ENCODE measurements at places on chromosomes 11 and 22. TPM values are rescaled to one million over a fixed set of nuclear protein-coding genes. Genes with fewer than 3 reads are reported as not detected.
A peak's percentile ranks its signal among the peaks of the same experiment; 100 is the strongest.

Gene NPTXR
- total RNA-seq: 4.6 TPM

Gene DCUN1D5
- 16.1 TPM for total RNA-seq

Gene MS4A18
- total RNA-seq: not detected

Gene KRTAP5-10
- not detected for total RNA-seq

Gene VPREB1
- total RNA-seq: not detected

Gene TMEM80
- 21.0 TPM for total RNA-seq

Gene SCO2
- 5.6 TPM for total RNA-seq

Gene IGSF22
- total RNA-seq: 5.0 TPM

Gene SMC1B
- total RNA-seq: not detected

Gene HBB
- not detected for total RNA-seq

Gene SLC37A2
- total RNA-seq: 0.34 TPM

Gene TCN1
- total RNA-seq: not detected

Gene EHF
- total RNA-seq: not detected

Gene CCDC73
- total RNA-seq: not detected

Gene SOX6
- 0.20 TPM for total RNA-seq

- no peaks in the 10 kb centered on the region for H3K4me1 ChIP-seq
- H3K4me3 ChIP-seq: no peak overlapping the region
- no peaks in the 10 kb centered on the region for H3K27me3 ChIP-seq
- no peaks in the 10 kb centered on the region for H3K36me3 ChIP-seq
- H3K27ac ChIP-seq: no peak overlapping the region
These were observed 39.4 kb upstream of the LIN7C start for GRCh38 chr11:27545946-27546345.

- H3K27ac ChIP-seq: no peak overlapping the region
- DNase-seq: no peak
These were observed 11.0 kb downstream of the POU2AF3 start for GRCh38 chr11:111309215-111309915.

DNA sequence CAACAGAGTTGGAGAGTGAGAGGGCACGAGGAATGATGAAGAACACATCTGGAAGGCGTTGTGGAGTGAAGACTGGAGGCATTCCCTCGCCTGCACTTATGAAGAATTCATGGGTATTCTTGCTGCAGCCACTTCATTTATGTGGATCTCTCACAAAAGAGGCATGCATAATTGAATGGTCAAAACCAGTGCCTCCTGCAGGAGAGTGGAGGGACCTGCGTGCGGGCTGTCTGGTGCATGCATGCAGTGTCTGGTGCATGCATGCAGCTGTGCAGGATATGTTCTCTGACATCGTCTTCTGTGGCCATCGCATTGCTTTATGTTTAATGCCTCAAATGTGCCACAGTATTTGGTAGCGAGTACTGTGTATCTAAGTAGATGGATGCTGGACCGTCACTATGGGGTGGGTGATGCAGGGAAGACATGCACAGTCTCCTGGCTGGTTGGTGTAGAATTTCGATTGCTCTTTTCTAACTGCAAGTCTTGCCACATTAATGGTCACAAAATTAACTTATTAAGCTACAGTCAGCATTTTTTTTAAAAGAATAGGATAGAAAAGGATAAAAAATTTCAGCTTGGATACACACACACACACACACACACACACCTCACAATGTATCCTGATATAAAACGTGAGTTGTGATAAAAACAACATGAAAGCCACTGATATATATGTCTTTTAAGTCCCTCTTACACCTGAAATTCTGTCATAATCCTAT lies 20.9 kb upstream of the NTM start:
- no peak for DNase-seq
- no peaks in the 10 kb centered on the region for H3K4me1 ChIP-seq
- H3K27me3 ChIP-seq: no peaks in the 10 kb centered on the region

- no peaks in the 10 kb centered on the region for H3K36me3 ChIP-seq
- no peaks in the 10 kb centered on the region for H3K4me1 ChIP-seq
- H3K27ac ChIP-seq: no peak overlapping the region
- H3K4me3 ChIP-seq: no peak overlapping the region
- H3K27me3 ChIP-seq: no peaks in the 10 kb centered on the region
- no peak for DNase-seq
These were observed 273.5 kb upstream of the MPPED2 start for GRCh38 chr11:30859669-30860068.

DNA sequence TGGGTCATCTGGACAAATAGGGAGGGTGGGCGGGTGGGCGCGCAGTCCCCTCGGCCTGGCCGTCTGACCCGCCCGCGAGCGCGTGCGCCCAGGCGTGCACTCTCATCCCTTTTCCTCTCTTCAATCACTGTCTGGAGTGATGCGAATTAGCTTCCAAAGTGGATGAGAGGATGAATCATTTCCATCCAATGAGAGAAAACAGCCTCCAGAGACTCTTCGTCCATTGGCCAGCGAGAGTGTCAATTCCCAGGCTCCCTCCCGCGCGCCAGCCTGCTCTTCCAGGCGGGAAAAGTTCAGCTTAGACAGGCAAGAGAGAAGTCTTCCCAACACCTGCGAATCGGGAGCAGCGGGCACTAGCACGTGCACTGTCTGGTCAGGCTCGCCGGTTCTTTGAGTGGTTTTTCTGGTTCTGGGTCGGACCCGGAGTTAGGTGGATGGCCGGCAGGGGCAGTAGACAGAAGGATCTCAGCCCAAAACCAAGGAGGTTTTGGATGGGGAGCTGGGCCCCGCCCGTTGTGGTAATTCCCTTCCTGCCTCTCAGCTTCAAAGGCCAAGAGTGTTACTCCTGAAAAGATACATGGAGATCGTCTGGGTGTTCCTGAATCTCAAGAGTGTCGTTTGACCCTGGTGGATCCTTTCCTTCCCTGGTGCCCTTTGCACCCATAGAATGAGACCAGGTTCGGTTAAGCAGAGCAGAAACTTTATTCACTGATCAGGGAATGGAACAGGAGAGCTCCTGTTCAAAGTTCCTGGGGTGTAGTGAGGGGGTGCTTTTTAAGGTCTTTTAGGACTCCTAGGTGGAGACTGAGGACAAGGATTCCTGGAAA lies 33.4 kb upstream of the GLYATL1 start:
- H3K36me3 ChIP-seq: no peaks in the 10 kb centered on the region
- H3K27ac ChIP-seq: no peak overlapping the region
- no peak for DNase-seq
- peaks cover 26% of the 10 kb centered on the region for H3K27me3 ChIP-seq
- H3K4me3 ChIP-seq: no peak overlapping the region
- H3K4me1 ChIP-seq: no peaks in the 10 kb centered on the region

GRCh38 chr11:102712137-102712536 lies 6.6 kb upstream of the MMP27 start:
- no peaks in the 10 kb centered on the region for H3K4me1 ChIP-seq
- H3K4me3 ChIP-seq: no peak overlapping the region
- no peak for DNase-seq
- H3K27me3 ChIP-seq: no peaks in the 10 kb centered on the region

- no peak overlapping the region for H3K27ac ChIP-seq
- H3K36me3 ChIP-seq: no peaks in the 10 kb centered on the region
- H3K4me3 ChIP-seq: no peak overlapping the region
These were observed 1.4 kb upstream of the CSF2RB start for GRCh38 chr22:36911887-36912661.

- no peak for DNase-seq
- H3K27ac ChIP-seq: no peak overlapping the region
- H3K27me3 ChIP-seq: no peaks in the 10 kb centered on the region
- H3K36me3 ChIP-seq: no peaks in the 10 kb centered on the region
These were observed 458.0 kb upstream of the ARHGAP42 start for GRCh38 chr11:100229086-100229485.

GRCh38 chr11:31798057-31798553 lies 13.0 kb downstream of the PAX6 start:
- no peaks in the 10 kb centered on the region for H3K36me3 ChIP-seq
- H3K27ac ChIP-seq: no peak overlapping the region
- peaks cover 30% of the 10 kb centered on the region for H3K4me1 ChIP-seq
- H3K4me3 ChIP-seq: no peak overlapping the region
- no peak for DNase-seq

GRCh38 chr11:94283678-94284077 lies 20.7 kb upstream of the IZUMO1R start:
- H3K4me1 ChIP-seq: no peaks in the 10 kb centered on the region
- no peak for DNase-seq
- H3K27ac ChIP-seq: no peak overlapping the region
- H3K4me3 ChIP-seq: no peak overlapping the region
- H3K27me3 ChIP-seq: no peaks in the 10 kb centered on the region
- H3K36me3 ChIP-seq: no peaks in the 10 kb centered on the region

- DNase-seq: no peak
- no peaks in the 10 kb centered on the region for H3K36me3 ChIP-seq
- H3K27ac ChIP-seq: no peak within 1 kb of the TSS
These were observed at the start of gene CLCF1 for GRCh38 chr11:67372993-67373647. Gene CLCF1 (minus strand): TSS chr11:67373598. CDS start chr11:67373539, 59 bp downstream.

DNA sequence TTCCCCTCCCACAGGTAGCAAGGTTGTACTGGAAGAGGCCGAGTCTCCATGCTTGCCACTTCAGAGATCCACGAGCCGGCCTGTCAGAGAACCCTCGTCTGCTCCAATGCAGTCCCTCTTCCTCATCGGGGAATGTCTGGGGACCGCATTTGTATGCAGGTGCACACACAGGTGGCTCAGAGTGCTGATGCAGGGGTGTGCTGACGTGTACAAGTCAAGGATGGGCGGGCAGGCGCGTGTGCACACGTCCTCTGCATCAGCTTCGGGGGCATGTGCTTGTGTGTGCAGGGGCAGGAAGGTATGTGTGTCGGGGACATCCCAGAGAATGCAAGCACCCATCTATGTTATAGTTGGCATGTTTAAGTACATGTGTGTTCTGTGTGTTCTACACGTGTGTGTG lies 49.4 kb downstream of the ELFN2 start:
- DNase-seq: no peak
- no peaks in the 10 kb centered on the region for H3K4me1 ChIP-seq
- no peak overlapping the region for H3K27ac ChIP-seq
- no peak overlapping the region for H3K4me3 ChIP-seq
- no peaks in the 10 kb centered on the region for H3K36me3 ChIP-seq
- H3K27me3 ChIP-seq: peaks cover 14% of the 10 kb centered on the region

- peaks cover 75% of the 10 kb centered on the region for H3K4me1 ChIP-seq
- peak overlapping the region; percentile 39 for H3K4me3 ChIP-seq
- H3K36me3 ChIP-seq: peaks cover 84% of the 10 kb centered on the region
- peak overlapping the region; percentile 39 for H3K27ac ChIP-seq
- H3K27me3 ChIP-seq: no peaks in the 10 kb centered on the region
These were observed 90.1 kb downstream of the ETS1 start for GRCh38 chr11:128497061-128497775.

- no peaks in the 10 kb centered on the region for H3K27me3 ChIP-seq
- no peaks in the 10 kb centered on the region for H3K4me1 ChIP-seq
- H3K4me3 ChIP-seq: no peak overlapping the region
- no peak for DNase-seq
- no peaks in the 10 kb centered on the region for H3K36me3 ChIP-seq
- no peak overlapping the region for H3K27ac ChIP-seq
These were observed 79.7 kb upstream of the SLC5A12 start for GRCh38 chr11:26801601-26802000.

DNA sequence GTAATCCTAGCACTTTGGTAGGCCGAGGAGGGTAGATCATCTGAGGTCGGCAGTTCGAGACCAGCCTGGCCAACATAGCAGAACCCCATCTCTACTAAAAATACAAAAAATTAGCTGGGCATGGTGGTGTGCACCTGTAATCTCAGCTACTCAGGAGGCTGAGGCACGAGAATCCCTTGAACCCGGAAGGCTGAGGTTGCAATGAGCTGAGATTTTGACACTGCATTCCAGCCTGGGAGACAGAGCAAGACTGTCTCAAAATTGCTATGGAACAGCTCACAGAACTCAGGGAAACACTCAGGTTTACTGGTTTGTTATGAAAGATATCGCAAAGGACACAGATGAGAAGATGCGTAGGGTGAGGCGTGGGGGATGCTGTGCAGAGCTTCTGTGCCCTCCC lies 2.7 kb downstream of the FAM118A start:
- no peak overlapping the region for H3K4me3 ChIP-seq
- H3K36me3 ChIP-seq: peaks cover 5% of the 10 kb centered on the region
- no peak overlapping the region for H3K27ac ChIP-seq
- no peaks in the 10 kb centered on the region for H3K27me3 ChIP-seq
- no peak for DNase-seq

GRCh38 chr11:120912504-120912903 lies 111.4 kb upstream of the TBCEL start:
- DNase-seq: no peak
- no peaks in the 10 kb centered on the region for H3K36me3 ChIP-seq
- H3K4me3 ChIP-seq: no peak overlapping the region
- H3K27me3 ChIP-seq: no peaks in the 10 kb centered on the region
- no peaks in the 10 kb centered on the region for H3K4me1 ChIP-seq

DNA sequence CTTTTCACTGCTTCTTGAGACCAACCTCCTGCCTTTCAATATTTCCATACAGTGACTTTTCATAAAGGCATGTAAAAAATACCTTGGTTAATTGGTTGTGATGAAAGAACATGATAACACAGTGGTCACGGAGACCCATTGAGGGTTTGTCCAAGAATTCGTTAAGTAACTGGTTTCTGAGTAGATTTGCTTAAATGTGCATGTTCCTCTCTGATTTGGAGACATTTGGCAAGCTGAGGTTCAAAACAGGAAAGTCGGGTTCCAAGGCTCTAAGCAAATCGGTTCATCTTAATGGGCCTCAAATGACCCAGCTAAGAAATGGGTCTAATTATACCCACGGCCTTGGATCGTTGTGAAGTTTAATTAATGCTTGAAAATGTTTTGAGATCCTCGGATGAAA lies 36.9 kb upstream of the CCND1 start:
- H3K27ac ChIP-seq: no peak overlapping the region
- H3K4me3 ChIP-seq: no peak overlapping the region
- H3K4me1 ChIP-seq: no peaks in the 10 kb centered on the region
- no peaks in the 10 kb centered on the region for H3K36me3 ChIP-seq

- DNase-seq: no peak
- no peaks in the 10 kb centered on the region for H3K27me3 ChIP-seq
- no peak overlapping the region for H3K4me3 ChIP-seq
- peaks cover 40% of the 10 kb centered on the region for H3K4me1 ChIP-seq
- no peak overlapping the region for H3K27ac ChIP-seq
These were observed 28.8 kb downstream of the TOB2 start for GRCh38 chr22:41417622-41418390.

DNA sequence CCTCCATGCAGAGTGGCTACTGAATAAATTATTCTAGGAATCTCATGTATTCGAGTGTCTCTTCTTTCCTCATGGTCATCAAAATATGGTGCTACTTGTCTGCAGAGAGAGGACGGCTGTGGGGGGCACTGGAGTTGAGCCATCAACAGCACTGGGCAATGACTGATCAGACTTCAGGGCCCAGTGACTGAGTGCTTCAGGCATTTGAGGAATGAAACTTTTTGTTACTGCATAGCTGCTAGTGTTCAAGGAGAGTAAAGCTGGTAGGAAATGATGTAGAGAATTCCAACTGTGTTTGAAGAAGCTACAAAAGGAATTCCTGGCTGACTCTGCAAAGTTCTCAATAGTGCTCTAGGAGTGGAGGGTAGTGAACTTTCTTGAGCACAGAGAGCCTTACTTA lies 277.7 kb downstream of the CADM1 start:
- no peak overlapping the region for H3K4me3 ChIP-seq
- H3K27ac ChIP-seq: no peak overlapping the region
- no peaks in the 10 kb centered on the region for H3K27me3 ChIP-seq
- DNase-seq: no peak
- no peaks in the 10 kb centered on the region for H3K4me1 ChIP-seq

- no peak for DNase-seq
- no peaks in the 10 kb centered on the region for H3K36me3 ChIP-seq
- no peaks in the 10 kb centered on the region for H3K4me1 ChIP-seq
- no peak overlapping the region for H3K27ac ChIP-seq
These were observed 2.0 kb upstream of the OR9I1 start for GRCh38 chr11:58127350-58127749.
